ENCODE measurements at places on chromosomes 7 and 10. TPM values are rescaled to one million over a fixed set of nuclear protein-coding genes. Genes with fewer than 3 reads are reported as not detected.

Gene STEAP4
- not detected for total RNA-seq

Gene SAMD9
- total RNA-seq = 0.07 TPM

Gene PNLIPRP2
- total RNA-seq = 0.24 TPM

Gene EFCAB10
- 1.3 TPM for total RNA-seq

Gene CYP3A7
- not detected for total RNA-seq

Gene VSIR
- total RNA-seq = 0.31 TPM
